HepG2 (cell line): ENCODE measurements at places on chromosomes 7 and 10. TPM values are rescaled to one million over a fixed set of nuclear protein-coding genes. Genes with fewer than 3 reads are reported as not detected.
A peak's percentile ranks its signal among the peaks of the same experiment; 100 is the strongest.

DNA sequence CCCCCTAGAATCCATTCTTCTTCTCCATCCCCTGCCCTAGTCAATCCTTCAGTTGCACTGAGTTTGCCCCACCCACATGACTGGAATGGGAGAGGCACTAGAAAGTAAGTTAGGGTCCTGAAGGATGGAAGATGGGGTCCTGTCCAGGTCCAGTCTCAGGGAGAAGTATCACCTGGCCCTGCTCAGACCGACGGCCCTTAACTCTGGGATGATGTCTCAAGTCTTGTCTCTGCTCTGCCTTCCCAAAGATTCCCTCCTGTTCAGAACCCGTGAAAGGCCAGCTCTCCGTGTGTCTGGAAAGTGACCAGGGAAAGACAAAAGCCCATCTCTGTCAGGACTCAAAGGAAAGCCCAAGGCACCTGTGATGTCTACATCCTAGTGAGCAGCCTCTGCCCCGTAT, 88.8 kb downstream of the OAT start:
- H3K27ac ChIP-seq, result no peak overlapping the region
- H3K4me1 ChIP-seq, result no peaks in the 10 kb centered on the region
- no peak for DNase-seq
- H3K36me3 ChIP-seq, result no peaks in the 10 kb centered on the region

GRCh38 chr10:6579904-6580278, at the start of gene PRKCQ:
PRKCQ (minus strand) TSS chr10:6580276; CDS start chr10:6515135, 65,141 bp downstream.
- H3K36me3 ChIP-seq, result no peaks in the 10 kb centered on the region; the same call in 1 of the 2 replicates
- no peak for DNase-seq
- peaks cover 18% of the 10 kb centered on the region; the same call in 1 of the 2 replicates for H3K4me1 ChIP-seq
- H3K27ac ChIP-seq, result peak within 1 kb of the TSS; percentile 54
- peak within 1 kb of the TSS; percentile 76 for H3K4me3 ChIP-seq
- H3K27me3 ChIP-seq, result peaks cover 24% of the 10 kb centered on the region; the same call in 2 of the 3 replicates

Gene CDNF
- total RNA-seq, result 0.33 and 0.38 TPM in 2 replicates

GRCh38 chr10:2978574-2979273, 88.6 kb upstream of the PFKP start:
- H3K4me3 ChIP-seq, result no peak overlapping the region
- no peaks in the 10 kb centered on the region for H3K36me3 ChIP-seq
- H3K27me3 ChIP-seq, result peaks cover 3% of the 10 kb centered on the region
- no peak for DNase-seq
- H3K27ac ChIP-seq, result no peak overlapping the region

Gene KAZALD1
- total RNA-seq, result 18.0 and 27.7 TPM in 2 replicates

Gene PAX2
- not detected in 2 replicates for total RNA-seq

DNA sequence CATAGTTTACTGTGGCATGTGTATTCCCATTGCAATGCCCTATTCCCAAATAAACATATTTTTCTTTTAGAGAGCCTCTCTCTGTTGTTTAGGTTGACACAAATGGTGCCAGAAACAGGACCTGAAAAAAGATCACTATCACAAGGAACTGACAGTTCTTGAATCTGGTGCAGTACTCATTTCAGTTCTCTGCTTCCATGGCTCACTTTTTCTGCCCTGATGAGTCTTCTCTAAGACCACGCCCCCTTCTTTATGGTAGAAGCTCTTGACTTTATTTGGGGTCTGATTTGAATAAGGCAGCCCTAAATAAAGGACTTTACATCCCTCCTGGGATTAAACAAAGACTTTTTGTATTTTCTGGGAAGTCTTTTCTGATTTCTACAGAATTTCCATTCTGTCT, 3.5 kb upstream of the CCDC126 start:
- no peaks in the 10 kb centered on the region for H3K27me3 ChIP-seq
- no peak overlapping the region for H3K27ac ChIP-seq
- DNase-seq, result no peak
- no peak overlapping the region for H3K4me3 ChIP-seq
- H3K36me3 ChIP-seq, result no peaks in the 10 kb centered on the region
- peaks cover 26% of the 10 kb centered on the region for H3K4me1 ChIP-seq

Gene SERPINE1
- 9.2 and 21.2 TPM in 2 replicates for total RNA-seq

DNA sequence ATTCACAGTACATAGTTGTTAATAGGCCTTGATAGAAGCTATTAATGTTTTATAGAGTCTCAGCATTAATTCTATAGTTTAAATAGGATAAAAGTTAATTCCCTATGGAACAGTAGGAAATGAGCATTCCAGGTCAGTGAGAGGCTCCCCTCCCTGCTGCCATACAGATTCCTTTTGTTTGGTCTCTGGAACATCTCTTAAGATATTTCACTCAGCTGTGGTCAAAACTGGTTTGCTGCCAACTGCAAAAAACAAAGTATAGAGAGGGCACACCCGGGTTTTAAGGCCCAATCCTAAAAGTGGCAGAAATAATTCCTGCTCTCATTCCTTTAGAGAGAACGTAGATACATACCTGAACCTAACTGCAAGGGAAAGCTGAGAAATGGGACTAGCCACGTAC, 51.3 kb downstream of the MDFIC start:
- H3K36me3 ChIP-seq, result no peaks in the 10 kb centered on the region
- H3K27ac ChIP-seq, result no peak overlapping the region

DNA sequence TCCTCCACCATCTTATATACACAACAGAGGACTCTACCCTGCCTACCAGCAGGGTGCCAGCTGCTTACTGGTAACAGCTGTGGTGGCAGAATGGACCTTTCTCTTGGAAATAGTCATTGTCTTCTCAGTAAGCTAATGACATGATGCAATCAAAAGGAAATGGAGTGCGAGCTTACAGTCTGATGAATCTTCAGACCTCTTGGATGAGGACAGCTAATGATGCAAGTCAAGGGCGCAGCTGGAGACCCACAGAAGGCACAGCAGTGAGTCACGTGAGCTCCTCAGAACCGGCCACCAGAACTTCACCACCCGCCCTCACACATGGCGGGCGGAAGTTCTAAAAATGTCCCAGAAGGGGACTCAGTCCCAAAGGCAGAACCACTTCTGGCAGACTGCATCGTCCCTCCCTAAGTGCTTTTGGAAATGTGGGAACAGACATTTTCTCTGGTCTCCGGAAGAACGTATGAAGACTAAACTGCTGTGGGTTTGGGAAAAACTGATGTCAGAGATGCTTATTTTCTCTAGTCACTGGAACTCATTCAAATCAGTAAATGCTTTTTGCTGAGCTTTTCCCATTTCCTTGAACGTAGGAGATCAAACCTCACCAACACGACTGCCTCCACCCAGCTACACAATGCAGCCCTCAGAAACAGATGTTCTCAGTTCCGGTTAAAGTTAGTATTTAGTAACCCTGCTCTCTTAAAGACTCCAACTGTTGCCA, 96.4 kb downstream of the FAS start:
- DNase-seq, result no peak
- no peaks in the 10 kb centered on the region for H3K4me1 ChIP-seq
- no peaks in the 10 kb centered on the region for H3K36me3 ChIP-seq
- no peaks in the 10 kb centered on the region for H3K27me3 ChIP-seq
- no peak overlapping the region for H3K4me3 ChIP-seq

Gene FAM204A
- 61.0 and 78.6 TPM in 2 replicates for total RNA-seq

- H3K27ac ChIP-seq, result peak overlapping the region; percentile 10
- DNase-seq, result no peak
- no peaks in the 10 kb centered on the region for H3K27me3 ChIP-seq
- no peak overlapping the region for H3K4me3 ChIP-seq
- H3K36me3 ChIP-seq, result peaks cover 5% of the 10 kb centered on the region
Observed at GRCh38 chr10:102802920-102803534, 34.2 kb downstream of the CYP17A1 start.

Gene PAPOLB
- total RNA-seq, result not detected in 2 replicates

GRCh38 chr10:82242778-82243177, 367.8 kb downstream of the NRG3 start:
- no peak overlapping the region for H3K27ac ChIP-seq
- no peak for DNase-seq
- no peaks in the 10 kb centered on the region for H3K36me3 ChIP-seq
- no peaks in the 10 kb centered on the region for H3K4me1 ChIP-seq
- H3K27me3 ChIP-seq, result no peaks in the 10 kb centered on the region
- H3K4me3 ChIP-seq, result no peak overlapping the region

- H3K4me1 ChIP-seq, result no peaks in the 10 kb centered on the region
- no peak overlapping the region for H3K4me3 ChIP-seq
- no peak overlapping the region for H3K27ac ChIP-seq
- H3K36me3 ChIP-seq, result no peaks in the 10 kb centered on the region
Observed at GRCh38 chr7:8384901-8385300, 48.5 kb upstream of the NXPH1 start.

- no peak overlapping the region for H3K4me3 ChIP-seq
- H3K4me1 ChIP-seq, result peaks cover 9% of the 10 kb centered on the region
- H3K27me3 ChIP-seq, result no peaks in the 10 kb centered on the region
- DNase-seq, result no peak
- 0 out of 2 replicates have a peak, but pooled peaks cover 1% of the 10 kb centered on the region for H3K36me3 ChIP-seq
Observed at GRCh38 chr10:102286216-102286615, 40.9 kb downstream of the GBF1 start.

- no peaks in the 10 kb centered on the region for H3K36me3 ChIP-seq
- H3K4me3 ChIP-seq, result no peak overlapping the region
- H3K27ac ChIP-seq, result no peak overlapping the region
- H3K4me1 ChIP-seq, result no peaks in the 10 kb centered on the region
- no peak for DNase-seq
Observed at GRCh38 chr7:51082096-51082840, 234.3 kb downstream of the COBL start.

Gene SPDYE1
- total RNA-seq, result not detected in 2 replicates

DNA sequence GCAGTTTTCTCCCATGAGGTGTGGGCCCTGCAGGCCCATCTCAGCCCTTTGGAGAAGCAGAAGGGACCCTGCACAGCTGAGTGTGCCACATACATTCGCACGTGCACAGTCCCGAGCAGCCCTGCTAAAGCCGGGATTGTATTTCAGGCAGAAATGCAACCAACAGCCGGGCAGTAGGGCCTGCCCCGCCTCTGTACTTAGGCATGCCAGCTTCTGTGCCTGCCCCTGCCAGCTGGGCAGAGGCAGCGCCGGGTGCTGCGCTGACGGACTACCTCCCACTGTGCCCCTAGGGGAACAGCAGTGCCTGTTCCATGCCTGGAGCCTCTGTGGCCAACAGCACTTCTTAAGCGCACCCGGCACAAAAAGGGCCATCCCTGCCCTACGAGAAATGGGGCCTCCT, 170.3 kb downstream of the NEURL1 start:
- no peak for DNase-seq
- H3K4me3 ChIP-seq, result no peak overlapping the region
- H3K36me3 ChIP-seq, result peaks cover 24% of the 10 kb centered on the region; the same call in 2 of the 3 replicates
- peaks cover 48% of the 10 kb centered on the region for H3K4me1 ChIP-seq

DNA sequence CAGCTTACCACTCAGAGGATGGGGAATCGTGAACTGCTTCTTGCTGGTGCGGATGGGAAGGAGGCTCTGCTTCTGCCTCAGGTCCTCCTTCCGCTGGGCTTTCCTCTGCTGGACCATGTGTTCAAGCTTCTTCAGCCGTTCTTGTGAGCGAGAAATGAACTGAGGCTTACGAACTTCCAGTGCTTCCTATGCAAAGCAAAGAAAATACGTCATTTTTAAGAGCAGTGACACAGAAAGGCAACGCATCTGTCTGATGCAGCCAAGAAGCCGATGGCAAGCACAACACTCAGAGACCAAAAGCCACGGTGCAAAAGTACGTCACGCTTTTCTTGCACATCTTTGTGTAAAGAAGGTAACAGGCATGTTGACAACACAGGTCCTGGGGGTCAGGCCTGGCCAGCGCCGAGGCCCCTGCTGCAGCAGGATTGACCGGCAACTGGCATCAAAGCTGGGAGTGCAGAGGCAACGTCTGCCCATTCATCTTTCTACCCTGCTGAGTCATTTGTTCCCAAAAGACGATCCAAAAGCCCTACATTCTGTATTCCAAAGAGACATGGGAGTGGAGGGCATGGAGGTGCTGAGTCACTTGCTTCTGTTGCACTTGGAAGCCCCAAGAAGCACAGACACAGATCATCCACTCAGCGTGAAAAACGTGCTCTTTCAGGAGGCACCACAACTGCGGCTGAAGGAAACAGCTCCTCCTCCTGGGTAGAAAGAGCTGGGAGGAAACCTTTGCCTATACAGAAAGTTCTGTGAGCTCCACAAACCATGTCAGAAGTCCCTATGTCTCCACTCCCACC, 71.0 kb upstream of the ADAM12 start:
- H3K27me3 ChIP-seq, result peaks cover 4% of the 10 kb centered on the region; the same call in 1 of the 3 replicates
- H3K27ac ChIP-seq, result no peak overlapping the region
- no peak overlapping the region for H3K4me3 ChIP-seq
- DNase-seq, result no peak
- no peaks in the 10 kb centered on the region for H3K4me1 ChIP-seq
- no peaks in the 10 kb centered on the region for H3K36me3 ChIP-seq

DNA sequence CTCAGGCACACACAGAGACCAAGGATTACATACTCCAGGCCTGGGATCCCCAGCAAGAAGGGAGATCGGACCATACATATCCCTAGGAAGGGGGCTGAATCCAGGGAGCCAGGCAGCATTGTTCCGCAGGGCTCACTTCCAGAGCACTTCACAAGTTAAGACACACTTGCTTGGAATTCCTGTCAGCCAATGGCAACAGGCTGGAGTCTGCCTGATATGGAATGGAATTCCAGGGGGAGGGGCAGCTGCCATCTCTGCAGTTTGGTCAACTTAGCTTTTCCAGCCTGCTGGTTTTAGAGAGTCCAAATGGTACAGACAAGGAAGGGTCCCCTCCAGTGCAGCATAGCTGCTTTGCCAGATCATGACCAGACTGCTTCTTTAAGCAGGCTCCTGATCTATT, 290.0 kb upstream of the GLI3 start:
- DNase-seq, result no peak
- H3K4me1 ChIP-seq, result no peaks in the 10 kb centered on the region
- H3K27ac ChIP-seq, result no peak overlapping the region
- H3K36me3 ChIP-seq, result no peaks in the 10 kb centered on the region
- no peaks in the 10 kb centered on the region for H3K27me3 ChIP-seq
- H3K4me3 ChIP-seq, result no peak overlapping the region

DNA sequence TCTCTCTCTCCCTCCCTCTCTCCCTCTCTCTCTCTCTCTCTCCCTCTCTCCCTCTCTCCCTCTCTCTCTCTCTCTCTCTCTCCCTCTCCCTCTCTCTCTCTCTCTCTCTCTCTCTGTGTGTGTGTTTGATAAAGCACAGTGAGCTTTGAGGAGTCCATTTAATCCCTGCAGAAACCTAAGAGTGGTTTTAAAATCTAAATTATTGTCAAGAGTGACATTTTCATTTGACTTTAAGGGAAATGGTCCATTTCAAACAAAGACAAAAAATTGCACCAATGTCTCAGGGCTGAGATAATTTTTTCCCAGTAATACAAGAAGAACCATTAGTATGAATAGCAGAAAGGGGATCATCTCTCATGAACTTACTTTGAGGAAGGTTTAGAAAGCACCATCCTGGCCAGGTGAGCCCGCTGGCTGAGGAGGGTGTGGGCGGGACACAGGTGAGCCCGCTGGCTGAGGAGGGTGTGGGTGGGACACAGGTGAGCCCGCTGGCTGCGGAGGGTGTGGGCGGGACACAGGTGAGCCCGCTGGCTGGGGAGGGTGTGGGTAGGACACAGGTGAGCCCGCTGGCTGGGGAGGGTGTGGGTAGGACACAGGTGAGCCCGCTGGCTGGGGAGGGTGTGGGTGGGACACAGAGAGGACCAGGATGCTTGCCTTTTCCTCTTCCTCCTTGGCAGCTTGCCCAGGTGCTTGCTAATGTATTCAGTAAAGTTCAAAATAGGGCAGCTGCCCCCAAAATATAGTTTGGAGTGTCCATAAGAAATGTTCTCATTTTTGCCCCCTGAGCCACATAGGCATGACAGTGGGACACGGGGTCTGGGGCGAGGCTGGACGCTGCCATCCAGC, 125.0 kb downstream of the DNAJB6 start:
- no peaks in the 10 kb centered on the region for H3K36me3 ChIP-seq
- H3K4me3 ChIP-seq, result no peak overlapping the region
- peaks cover 15% of the 10 kb centered on the region for H3K27me3 ChIP-seq
- no peak overlapping the region for H3K27ac ChIP-seq

- DNase-seq, result no peak
- no peak overlapping the region for H3K27ac ChIP-seq
- H3K36me3 ChIP-seq, result no peaks in the 10 kb centered on the region
- peaks cover 4% of the 10 kb centered on the region for H3K27me3 ChIP-seq
Observed at GRCh38 chr10:77638321-77639101, 903 bp upstream of the KCNMA1 start.
